ENCODE measurements at places on chromosomes 1 and 21.

DNA sequence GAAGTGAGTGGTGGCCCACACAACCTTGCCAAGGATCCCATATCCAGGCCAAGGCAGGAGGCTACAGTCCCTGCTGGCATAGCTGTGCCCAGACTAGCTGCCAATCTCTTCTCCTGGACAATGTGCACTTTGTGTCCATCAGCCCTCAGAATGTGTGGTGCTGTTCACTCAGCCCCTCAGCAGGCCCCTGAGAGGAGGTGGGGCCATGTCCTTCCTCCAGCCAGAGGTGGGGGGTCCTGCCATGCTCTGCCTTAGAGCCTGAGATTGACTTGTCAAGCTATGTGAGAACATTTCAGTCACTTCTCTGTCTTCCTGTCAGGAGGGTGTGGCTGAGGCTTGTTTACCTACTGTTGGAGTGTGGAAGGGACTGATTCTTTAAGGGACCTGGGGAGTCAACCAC is 1.4 kb downstream of the NCF2 start:
- no peak for DNase-seq

GRCh38 chr1:206699626-206700025 is 14.9 kb downstream of the MAPKAPK2 start:
- no peak for DNase-seq

- peak; percentile 78 for DNase-seq
These were observed at the start of gene MX1 for GRCh38 chr21:41425954-41426675. Gene MX1, plus strand, starts transcription at chr21:41426239. Its CDS starts 5,832 bp downstream, at chr21:41432071.

DNA sequence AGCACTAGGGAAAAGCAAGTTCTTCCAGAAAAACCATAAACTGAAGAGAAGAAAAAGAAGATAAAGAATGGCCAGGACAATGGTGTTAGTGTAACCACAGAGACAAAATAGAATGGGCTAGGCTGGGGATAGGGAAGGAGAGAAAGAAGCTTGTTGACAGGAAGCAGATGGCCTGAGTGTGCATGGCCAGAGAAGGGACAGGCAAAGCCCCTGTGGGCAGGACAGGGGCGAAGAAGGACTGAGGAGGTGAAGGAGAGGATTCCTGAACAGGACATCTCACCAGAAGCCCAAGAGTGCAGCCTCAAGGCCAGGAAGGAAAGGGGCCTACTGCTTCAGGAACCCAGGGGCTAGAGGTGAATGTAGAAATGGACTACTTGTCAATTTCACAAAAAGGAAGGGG is 29.3 kb downstream of the IQGAP3 start:
- DNase-seq = no peak

GRCh38 chr1:37478451-37478881 is 4.1 kb downstream of the ZC3H12A start:
- DNase-seq = no peak

GRCh38 chr1:218658269-218658668 is 313.1 kb downstream of the TGFB2 start:
- DNase-seq = no peak

DNA sequence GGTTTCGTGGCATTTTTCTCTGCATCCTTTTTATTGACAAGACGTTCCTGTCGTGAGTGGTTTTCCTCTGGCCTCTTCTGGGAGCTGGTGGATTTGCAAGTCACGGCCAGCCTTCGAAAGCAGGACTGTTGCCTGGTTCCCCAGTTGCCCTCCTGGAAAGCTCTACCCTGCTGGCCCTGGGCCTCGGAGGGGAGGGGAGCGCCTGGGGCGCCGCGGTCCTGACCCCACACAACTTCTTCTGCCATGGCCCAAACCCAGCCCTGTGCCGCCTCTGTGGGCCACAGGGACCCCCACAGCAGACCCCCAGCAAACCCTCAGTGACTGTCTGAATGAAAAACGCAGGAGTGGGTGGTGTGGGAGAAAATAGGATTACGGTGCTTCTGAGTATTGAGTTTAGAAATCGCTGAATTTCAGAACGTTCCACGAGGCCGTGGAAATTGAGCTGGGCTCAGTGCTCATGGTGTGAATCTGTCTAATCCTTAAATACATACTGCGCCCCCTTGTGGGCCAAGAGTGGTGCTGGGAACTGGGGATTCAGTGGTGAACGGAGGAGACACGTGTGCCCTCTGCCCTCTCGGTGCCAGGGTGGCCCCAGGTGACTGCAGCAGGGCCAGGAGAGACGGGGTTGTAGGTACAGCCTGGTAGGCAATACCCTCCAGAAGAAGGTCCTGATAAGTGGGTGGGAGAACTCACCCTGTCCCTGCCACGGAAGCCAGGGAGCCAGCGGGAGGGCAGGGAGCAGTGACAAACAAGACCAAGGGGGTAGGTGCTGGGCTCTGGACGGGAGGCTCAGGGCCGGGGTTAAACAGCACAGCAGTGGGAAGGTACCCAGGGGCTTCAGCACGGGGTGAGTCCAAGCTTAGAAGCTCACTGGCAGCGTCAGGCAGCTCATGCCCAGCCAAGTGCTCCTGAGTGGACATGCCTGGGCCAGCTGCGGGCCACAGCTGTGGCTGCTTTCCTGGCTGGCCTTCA is 101.2 kb upstream of the COL6A1 start:
- DNase-seq = peak; percentile 48

GRCh38 chr1:224859651-224860050 is 69.8 kb upstream of the DNAH14 start:
- no peak for DNase-seq

DNA sequence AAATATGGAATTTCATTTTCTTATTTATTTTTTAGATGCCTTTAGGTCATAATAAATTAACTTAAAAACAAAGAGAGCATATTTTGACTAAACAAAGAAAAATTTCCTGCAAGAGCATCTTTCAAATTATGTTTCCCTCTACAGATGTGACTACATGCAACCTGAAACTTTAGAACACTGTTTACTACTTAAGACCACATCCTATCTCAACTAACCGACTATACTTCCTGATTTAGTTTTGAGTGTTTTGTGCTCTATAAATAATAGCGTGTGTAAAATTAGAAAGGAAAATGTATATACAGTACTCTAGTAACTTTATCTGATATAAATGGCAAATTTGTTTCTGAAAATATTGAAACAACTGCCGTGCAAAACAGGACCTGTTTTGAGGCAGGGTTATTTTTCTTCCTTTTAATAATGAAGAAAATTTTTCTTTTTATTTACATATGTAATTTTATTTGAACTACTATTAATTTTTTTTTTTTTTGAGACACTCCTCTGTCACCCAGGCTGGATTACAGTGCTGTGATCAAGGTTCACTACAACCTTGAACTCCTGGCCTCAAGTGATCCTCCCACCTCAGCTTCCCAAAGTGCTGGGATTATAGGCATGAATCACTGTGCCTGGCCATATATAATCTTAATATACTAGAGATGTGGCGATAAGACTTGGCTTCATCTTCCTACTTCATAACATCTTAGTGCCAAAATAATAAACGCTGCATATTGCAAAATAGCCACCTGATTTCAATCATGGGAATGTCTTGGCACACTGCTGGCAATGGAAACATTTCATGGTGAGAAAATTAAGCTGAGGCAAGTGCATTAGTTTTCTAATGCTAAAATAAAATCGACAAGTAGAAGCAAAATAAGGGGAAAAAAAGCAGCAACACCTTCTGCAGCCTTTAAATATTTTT is 12.3 kb downstream of the ZRANB2 start:
- no peak for DNase-seq

DNA sequence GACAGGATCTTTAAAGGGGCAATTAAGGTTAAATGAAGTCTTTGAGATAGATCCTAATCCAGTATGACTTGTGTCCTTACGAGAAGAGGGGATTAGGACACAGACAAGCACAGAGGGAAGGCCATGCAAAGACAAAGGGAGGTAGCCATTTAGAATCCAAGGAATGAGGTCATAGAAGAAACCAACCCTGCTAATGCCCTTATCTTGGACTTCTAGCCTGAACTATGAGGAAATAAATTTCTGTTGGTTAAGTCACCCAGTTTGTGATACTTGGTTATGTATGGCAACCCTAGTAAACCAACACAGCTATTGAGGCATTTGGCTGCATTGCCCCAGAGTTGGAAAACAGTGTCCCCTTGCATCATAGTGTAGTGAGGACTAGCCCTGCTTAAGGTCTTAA is 121.3 kb downstream of the MAST2 start:
- DNase-seq = no peak

DNA sequence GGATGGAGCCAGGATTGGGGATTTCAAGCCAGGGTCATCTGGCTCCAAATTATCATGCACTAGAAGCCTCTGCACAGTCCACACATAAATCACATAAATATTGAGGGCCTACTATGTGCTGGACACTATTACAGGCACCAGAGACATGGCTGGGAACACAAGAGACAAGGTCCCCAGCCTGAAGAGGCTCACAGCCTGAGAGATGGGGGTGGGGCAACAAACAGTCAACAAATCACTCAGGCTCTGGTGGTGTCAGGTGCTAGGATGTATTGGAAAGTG is 41.6 kb upstream of the LAPTM5 start:
- no peak for DNase-seq

DNA sequence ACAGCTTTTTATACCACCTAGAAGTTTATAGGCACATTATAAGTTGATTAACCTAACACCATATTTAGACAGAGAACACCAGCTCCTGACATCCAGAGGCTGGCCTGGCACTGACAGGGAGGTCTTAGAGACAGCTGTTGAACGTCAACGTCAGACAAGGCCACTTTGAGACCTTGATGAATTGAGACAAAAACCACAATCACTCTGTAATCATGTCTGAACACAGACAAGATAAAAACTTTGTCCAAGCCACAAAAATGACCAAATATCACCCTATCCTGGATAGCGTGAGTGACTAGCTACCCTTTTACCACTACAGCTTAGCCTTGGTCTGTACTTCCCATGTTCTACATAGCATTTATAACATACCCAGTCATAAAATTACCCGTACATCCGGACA is 403.6 kb upstream of the CHRM3 start:
- no peak for DNase-seq

All from activated gamma-delta T cell treated with anti-CD3 and anti-CD28 coated beads, Interleukin-2, amount 50 U/mL, for 16 hours (primary cell).